ENCODE measurements at places on chromosomes 3 and 15. TPM values are rescaled to one million over a fixed set of nuclear protein-coding genes. Genes with fewer than 3 reads are reported as not detected.

DNA sequence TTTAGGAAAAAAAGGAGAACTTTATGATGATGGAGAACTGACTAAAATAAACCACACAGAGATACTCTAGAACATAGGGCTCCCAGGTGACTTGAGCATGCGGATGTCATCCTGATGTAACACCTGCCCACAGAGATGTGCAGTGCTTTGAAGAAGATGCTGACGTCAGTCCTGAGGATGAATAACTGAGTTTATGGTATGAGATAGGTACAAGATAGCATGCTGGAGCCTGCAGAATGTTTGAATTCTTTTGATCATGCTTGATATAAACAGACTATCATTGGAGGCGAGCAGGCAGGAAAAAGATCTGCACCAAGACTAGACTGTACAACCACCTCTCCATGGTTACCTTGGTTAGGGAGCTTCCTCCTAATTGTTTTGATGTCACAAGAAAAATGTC lies 12.4 kb downstream of the CCR4 start:
- DNase-seq = no peak

DNA sequence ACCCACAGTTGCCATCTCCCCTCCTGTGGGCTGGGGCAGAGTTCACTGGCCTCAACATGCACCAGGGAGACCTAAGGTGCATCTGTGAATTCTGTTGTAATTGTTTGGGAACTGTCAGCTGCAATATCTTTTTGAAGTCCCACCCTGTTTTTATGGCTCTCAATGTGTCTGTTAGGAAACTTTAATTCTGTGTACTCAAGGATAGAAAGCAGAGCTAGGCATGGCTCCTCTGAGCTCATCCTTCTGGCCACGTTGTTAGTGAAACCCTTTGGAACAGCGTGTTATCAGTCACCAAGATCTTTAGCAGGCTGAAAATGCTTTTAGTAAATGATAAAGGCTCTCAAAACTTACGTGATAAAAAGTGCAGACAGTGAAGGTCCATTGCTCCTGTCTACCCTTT lies 33.6 kb upstream of the MTMR10 start:
- DNase-seq = no peak

DNA sequence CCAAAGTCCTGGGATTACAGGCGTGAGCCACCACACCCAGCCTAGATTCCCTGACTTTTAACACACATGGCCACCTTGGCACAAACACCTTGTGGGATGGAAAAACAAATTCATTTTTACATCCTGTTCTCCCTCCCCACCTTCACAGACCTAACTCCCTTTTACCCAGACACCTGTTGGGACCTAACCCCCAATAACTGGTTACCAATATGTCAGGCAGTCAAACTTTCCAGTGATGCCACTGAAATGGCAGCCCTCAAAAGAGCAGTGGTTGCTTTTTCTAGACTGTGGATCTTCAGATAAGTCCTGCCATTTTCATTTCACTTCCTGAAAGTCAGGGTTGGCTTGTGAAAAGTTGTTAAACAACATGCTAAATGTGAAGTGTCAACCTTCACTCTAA lies 34.9 kb downstream of the SIN3A start:
- DNase-seq = no peak

DNA sequence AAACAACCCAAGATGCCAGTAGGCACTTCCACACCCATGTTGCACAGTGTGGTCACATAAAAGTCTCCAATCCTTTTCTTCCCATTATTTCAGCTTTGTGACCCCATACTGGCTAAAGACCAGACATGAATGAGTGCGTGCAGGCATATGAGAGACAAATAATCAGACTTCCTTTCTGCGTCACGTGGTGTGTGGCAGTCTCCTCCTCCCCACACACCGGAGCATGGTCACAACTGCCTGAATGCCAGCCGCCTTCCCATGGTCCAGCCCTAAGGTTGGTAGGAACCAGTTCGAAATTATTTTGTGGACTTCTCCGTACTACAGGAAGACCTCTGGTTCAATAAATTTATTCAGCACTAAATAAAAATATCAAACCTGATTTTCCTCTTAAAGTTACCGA lies 65.5 kb downstream of the VGLL4 start:
- DNase-seq = no peak

DNA sequence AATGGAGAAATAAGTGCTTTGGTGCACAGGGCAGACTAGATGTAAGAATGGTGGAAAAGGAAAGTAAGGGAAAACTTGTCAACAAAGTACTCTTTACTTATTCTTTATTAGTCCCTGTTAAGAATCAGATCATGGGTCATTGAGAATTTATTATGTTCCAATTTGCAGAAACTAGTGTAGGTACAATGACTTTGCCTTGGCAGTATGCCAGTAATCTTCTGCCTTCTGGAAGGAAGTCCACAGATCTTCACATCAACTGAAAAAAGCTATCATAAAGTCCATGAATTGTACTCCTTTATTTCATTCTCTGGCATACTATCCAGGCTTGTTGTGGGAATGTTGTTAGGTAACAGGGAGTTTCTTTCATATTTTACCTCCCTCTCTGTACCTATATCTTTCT lies 88.2 kb upstream of the FLNB start:
- no peak for DNase-seq

DNA sequence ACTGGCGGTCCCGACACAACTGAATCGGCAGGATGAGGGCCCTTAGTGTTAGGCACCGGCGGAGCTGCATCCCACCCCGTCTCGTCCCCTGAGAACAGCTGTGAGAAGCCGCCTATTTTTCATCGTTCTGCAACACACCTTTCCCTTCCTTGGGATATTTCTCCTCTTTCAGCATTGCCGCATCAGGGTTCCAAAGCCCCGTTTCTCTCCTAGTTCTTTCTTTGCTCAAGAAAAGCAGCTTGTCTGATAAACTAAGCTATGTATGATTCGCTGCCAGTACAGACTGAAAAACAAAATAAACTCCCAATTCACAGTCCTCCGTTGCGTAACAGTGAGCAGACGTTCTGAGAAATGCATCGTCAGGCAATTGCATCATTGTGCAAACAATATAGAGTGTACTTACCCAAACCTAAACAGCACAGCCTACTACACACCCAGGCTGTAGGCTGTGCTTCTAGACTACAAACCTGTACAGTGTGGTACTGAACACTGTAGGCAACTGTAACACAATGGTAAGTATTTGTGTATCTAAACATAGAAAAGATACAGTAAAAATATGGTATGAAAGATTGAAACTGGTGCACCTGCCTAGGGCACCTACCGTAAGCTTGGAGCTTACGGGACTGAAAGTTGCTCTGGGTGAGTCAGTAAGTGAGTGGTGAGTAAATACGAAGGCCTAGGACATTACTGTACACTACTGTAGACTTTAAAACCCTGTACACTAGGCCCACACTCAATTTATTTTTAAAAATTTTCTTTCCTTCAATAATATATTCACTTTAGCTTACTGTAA lies 8.9 kb upstream of the ADAMTS17 start:
- no peak for DNase-seq

DNA sequence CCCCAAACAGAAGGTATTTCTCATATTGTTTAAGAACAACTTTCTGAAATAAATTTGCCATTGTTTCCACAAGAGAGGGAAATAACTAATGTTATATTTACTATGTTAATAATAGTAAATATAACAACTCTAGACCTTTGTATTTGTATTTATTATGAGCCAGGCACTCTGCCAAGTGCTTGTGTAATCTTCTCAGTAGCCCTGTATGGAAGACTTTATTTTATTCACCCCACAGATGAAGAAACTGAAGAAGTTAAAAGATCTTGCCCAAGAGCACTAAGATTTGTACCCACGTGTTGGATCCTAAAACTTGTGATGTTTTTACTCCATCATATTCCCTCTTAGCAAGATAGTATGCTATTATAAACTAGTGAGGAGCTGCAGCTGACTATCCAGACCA lies 12.0 kb upstream of the GNB4 start:
- no peak for DNase-seq

- DNase-seq = no peak
These were observed 83.6 kb upstream of the EPHB3 start for GRCh38 chr3:184477940-184478339.

DNA sequence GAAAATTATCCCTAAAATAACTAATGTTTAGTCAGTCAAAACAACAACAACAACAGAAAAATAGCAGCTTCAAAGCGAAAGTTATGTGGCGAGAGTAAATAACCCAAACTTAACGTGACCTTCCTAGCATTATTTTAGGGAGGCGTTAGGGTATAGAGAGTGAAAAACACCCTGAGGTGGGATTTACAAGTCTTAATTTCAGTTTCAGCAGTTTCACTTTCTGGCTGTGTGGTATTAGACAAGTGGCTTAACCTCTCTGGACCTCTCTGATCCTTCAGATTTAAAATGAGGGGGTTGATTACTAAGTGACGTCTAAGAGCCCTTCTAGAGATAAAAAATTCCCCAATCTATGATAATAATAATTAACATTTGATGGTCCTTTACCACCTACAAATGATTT lies 291.2 kb downstream of the ZBTB20 start:
- DNase-seq = no peak

DNA sequence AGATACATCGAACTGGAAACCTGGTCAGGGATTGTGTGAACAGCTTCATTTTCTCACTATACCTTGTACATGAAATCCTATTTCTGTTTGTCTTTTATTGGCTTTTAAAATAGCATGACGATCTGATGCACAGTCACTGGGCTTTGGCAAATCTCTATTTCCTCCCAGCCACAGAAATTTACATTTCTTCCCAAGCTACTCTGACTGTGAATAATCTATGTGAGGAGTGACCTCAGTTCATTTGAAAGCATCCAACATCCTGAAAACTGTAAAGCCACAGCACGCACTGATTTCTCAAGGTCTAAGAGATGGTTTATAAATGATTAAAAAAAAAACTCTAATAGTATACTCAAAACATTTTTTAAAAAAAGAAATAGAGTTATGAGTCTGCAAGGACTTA lies 450.3 kb downstream of the IL5RA start:
- no peak for DNase-seq

DNA sequence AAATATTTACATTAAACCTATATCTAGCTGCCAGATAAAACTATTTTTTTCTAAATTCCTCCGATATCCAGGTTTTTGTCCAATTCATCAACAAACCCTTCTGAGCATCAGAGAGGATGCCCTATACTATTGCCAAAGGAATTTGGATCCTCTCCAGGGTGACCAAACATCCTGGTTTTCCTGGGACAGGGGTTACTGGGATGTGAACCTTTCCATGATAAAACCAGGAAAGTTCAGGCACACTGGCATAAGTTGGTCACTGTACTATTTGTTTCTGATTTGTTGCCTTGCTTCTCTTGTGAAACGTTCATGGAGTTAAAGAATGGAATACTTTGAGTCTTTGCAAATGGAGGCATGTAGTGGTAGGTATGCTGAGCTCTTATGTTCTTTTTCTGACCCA lies 63.5 kb downstream of the TLNRD1 start:
- DNase-seq = no peak

DNA sequence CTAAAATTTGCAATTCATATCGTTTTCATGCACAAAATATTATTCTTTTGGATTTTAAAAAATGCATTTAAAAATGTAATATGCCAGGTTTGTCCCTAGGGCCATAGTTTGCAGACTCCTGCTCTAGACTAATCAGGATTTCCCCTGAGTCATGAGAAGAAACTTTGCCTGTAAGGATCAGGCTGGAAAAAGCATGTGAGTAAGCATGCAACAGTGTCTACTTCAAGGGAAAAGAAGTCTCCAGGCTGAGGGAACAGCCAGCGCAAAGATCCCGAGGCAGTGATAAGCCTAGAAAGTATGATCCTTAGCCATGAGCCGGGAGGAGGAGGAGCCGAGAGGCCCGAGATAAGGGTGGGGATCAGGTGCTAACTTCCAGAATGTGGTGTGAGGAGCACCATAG lies 382.8 kb upstream of the CFAP20DC start:
- DNase-seq = no peak

- no peak for DNase-seq
These were observed 8.5 kb upstream of the PSMD6 start for GRCh38 chr3:64031540-64032508.

DNA sequence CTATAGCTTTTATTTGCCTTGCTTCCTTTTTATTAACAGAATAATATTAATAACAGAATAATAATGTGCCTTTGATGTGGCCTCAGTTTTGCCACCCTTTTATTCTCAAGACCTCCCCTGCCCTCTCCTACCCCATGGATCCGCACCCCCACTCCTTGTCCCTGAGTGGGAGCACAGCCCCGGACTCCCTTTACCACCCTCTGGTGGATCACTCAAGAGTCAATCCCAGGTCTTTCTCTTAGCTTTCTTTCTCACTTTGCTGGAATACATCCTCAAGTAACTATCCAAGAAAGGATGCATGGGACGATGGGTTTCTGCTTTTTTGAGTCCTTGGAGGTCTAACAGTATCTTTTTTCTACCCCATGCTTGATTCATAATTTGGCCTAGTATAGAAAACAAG lies 63.4 kb downstream of the KLF13 start:
- no peak for DNase-seq

- no peak for DNase-seq
These were observed 1.3 kb downstream of the ADAMTS9 start for GRCh38 chr3:64686446-64686908.

DNA sequence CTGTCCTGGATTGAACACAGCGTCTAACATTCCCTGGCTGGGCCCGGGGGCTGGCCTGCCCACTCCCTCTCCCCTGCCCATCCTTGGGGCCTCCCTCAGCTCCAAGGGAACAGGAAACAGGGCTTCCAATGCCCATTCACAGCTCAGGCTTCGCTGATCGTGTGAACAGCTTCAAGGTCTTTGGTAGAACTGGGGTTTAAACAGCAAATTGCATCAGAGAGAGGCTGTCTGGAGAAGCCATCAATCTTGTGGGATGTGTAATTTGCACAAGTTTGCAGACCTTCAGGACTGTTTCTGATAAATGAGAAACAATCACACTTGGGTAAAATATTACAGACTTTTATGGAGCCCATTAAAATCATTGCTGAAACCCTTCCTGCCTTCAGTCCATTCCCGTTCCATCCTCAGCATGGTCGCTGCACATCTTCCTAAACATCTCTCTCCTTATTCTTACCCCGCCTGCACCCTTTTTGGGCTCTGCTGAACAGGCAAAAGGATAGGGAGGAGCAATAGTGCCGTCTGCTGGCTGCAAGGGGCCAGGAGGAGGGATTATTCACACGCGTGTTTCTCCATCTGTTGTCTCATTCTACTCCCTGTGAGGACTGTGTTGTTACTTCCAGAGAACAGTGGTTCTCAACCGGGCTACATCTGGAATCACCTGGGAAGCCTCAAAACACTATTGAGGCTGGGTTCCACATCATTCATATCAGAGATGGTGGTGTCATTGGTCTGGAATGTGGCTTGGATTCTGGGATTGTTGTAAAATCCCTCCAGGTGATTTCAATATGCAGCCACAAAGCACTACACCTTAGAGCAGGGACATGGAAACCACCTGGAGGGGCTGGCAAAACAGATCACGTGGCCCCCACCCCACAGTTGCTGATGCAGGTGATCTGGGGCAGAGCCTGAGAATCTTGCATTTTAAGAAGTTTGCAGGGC lies 116.3 kb downstream of the CLSTN2 start:
- no peak for DNase-seq

Gene SEC61A1
- 54.7 TPM for total RNA-seq

Gene ZNF280D
- 21.1 TPM for total RNA-seq

Gene RPL39L
- total RNA-seq = 3.1 TPM

Gene ZPLD1
- not detected for total RNA-seq

Gene KLHDC8B
- total RNA-seq = 129 TPM

Gene LMOD3
- total RNA-seq = 148 TPM
